ENCODE measurements at places on chromosomes 5 and 9.

- no peak for DNase-seq
These were observed 47.8 kb downstream of the RETREG1 start for GRCh38 chr5:16568875-16569580.

DNA sequence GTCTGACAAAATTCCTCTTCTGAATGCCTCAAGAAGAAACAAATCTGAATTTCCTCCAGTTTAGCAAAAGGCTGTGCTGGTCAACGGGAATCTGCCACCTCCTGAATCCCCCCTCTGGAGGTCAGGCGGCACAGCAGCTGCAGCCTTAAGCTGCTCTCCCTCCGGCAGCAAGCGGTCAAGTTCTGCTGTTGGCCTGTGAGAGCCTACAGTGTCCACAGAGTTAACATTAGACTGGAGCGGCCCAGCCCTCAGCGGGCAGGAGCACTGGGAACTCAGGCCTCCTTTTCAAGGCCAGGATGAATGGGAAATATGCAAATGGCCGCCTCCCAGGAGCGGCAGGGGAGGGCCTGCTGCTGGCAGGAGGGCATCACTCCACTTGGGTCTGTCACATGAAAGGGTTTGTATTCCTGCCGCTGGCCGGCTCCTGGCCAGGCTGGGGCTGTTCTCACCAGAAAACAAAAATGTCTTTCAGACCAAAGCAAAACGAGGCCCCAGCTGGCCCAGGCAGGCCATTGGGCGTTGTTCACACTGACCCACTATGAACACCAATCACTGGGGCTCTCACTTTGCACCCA is 8.2 kb downstream of the ACSL6 start:
- no peak for DNase-seq

DNA sequence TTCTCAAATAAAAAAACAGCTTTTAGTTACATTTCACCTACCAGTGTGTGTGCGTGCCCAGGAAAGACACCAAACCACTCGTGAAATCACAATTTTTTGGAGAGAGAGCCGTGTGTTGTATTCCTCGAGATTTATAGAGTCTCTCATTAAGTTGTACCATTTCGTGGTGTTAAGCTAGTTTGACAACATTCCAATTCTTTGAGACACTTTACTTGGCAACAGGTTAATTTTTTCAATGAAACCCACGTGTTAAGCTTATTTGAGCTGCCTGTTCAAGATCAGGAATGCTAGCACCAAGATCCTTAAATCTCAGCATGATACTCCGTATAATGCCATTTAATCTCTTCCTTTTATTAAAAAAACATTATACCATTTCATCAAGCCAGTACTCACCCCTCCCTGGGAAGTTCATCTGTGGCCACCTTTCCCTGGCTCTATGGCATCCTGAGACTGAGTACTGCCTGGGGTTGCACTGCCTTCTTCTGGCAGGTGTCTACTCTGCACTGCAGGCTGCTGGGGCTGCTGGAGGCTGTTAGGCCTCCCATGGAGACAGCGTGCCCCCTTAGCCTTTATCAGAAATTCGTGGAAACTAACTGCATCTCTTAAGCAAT is 143.7 kb downstream of the ARHGAP26 start:
- no peak for DNase-seq

- DNase-seq: no peak
These were observed 7.8 kb downstream of the ZFR start for GRCh38 chr5:32436553-32437242.

DNA sequence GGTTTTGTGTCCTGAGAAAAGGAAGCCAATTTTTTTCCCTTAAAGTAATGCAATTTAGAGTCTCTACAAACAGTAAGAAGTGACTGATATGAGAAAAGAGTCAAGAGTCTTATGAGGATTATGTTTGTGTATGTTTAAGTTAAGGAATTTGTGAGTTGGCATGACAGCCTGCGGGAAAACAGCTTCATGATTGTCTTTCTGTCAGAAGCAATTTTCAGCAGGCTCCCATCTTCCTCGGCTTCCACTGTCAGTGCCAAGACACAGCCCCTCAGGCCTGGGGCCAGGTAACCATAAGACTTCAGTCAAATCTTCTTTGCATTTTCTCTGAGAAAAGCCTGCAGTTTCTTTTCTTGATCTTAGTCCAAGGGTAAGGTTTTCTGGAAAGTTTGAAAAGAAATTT is 17.0 kb upstream of the SELENOP start:
- no peak for DNase-seq

- no peak for DNase-seq
These were observed 164.3 kb upstream of the CLINT1 start for GRCh38 chr5:158023266-158023665.

GRCh38 chr5:36253575-36253974 is 11.8 kb upstream of the NADK2 start:
- no peak for DNase-seq

- no peak for DNase-seq
These were observed 88.0 kb downstream of the ADAMTS2 start for GRCh38 chr5:179257176-179257682.

DNA sequence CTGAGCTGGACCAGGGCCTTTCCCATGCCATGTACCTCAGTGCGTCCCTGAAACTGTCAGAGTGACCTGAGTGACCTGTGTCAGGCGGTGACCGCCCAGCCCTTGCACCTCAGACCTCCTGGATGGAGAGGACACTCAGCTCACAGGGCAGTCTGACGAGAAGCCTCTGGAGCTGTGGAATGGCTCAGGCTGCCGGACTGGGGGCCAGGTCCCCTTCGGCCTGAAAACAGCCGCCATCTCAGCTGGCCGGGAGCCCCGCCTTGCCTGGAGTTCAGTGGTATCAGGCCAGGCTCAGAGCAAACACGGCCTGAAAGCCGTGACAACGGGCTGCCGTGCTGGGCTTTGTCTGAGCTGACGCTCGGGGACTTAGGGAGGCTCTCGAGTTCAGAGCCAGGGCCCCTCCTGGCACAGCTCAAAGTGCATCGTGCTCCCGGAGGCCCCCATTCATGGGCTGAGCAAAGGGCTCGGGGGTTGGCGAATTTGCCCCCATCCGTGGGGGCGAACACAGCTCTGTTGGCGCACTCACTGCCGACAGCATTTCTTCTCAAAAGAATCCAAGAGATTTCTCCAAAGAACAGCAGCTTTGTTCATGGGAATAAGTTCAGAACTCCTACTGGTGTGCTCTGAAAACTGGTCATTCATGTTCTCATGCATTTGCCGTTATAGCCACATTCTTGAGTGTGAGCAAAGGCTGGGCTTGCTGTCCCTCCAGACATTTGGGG is 8.4 kb upstream of the SLC9A3 start:
- no peak for DNase-seq

GRCh38 chr9:3342159-3342777 is 183.5 kb downstream of the RFX3 start:
- no peak for DNase-seq

- DNase-seq: no peak
These were observed 732 bp upstream of the MCIDAS start for GRCh38 chr5:55227664-55228430.

- DNase-seq: no peak
These were observed 281.6 kb downstream of the PBX3 start for GRCh38 chr9:126028746-126029145.

DNA sequence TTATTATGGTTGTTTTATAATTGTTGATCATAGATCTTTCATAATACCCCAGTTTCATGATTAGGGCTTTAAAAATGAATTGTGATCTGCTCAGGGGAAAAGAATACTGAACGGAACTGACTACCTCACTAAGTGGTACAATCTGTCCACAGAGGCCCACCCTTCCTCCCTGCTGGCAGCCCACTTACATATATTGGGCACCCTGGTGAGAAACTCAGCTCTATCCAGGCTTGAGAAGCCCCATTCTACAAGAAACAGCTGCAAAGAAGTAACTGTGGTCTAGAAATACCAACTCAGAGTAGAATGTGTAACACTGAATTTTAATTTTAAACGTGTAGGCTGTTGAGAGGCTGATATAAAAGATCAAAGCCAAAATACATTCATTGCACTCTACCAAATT is 46.9 kb downstream of the TSSK1B start:
- no peak for DNase-seq

DNA sequence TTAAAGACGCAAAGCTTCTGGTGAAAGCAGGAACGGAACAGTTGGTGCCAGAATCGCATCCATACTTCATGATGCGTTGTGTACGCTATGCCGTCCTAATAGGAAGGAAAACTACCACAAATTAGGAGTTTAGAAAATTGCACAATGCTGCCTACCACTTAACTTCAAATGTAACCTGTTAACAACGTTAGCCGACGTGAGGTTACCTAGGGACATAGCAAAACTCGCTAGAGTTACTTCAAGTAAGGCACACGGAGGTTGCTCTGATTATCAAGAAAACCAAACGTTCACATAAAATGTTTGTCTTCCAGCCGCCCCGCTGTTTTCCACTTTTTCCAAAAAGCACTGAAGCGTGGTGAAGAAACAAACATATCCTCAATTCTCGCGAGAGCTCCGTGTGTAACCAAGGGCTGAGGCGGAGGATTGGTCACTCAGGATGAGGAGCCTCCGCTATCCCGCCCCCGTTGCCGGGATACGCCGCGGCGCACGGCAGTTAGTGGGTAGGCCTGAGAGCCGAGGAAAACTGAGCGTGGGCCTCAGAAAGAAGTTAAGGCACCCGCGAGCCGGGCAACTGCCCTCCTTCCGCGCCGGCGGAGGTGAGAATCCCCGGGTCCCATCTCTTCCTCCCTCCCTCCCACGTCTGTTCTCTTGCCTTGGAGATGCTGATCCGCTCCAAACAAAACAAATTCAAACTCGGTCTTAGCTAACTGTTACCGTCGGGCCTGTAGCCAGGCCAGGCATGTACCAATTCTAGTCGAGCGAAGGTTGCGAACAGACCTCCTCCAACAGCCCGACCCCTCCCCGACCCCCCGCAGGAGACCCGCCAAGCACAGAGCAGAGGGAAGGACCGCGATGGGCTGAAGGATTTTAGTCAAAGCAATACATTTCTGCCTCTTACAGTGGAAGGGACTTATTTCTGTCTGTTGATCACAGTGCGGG is at the start of gene IFT74:
IFT74 (plus strand) TSS at position 492 of the 939 bp plus-strand sequence. CDS start 5,556 bp downstream, outside the sequence.
- DNase-seq: peak; percentile 95

DNA sequence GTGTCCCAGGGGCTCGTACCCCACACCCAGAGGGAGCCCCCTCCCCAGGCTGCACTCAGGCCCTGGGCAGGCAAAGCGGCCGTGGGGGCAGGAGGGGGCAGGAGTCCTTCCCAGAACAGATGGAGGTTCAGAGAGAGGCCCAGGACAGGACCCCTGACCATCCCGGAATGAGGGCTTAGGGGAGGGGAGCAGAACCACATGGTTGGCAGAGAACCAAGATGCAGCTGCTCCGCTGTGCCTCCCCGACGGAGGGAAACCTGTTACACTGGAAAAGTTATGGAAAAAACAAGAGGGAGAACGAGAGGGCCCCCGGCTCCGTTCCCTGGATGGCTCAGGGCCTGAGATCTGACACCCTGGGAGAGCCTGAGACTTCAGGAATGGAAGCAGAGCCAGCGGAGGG is 22.7 kb downstream of the SLC12A7 start:
- DNase-seq: no peak

DNA sequence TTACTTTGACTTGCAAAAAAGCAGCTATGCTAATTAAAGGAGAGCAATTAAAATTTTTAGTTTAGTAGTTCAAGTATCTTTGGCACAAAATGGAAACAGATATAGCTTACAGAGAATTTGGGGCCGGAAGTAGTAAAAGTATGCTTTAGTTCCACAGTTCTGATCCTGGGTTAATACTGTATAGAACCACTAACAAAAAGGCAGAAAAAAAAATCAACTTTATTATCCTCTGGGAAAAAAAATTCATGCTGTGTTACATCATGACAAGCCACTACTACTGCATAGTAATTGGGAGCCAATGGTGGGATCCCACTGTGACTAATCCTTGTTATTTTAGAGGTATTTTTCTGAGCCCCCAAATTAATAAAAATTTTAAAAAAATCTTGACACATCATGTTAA is 246.8 kb upstream of the PRDM9 start:
- DNase-seq: no peak

DNA sequence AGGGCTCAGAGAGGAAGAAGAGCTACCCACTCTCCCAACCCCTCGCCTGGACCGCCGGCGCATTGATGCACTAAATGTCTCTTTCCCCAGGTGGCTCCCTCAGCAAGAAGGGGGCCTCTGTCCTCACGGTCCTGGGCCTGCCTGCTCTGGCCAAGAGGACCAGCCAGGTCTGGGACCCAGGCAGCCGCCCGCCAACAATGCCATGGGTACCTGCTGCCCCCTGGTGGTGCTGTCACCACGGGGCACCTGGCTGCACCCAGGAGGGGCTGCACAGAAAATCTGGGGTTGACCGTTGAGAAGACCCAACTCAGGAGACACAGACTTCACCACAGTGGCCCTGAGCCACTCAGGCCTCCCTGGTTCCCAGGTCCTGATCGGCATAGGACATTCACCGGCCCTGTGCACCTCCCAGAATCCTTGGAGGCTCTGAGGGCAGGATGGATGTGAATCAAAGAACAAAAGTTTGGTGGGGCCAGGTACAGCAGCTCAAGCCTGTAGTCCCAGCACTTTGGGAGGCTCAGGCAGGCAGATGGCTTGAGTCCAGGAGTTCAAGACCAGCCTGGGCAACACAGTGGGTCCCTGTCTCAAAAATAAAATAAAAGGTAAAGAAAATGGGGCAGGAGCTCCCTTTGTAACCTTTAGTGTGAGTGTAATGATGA is 2.4 kb upstream of the VAV2 start:
- no peak for DNase-seq

GRCh38 chr9:85014292-85014691 is 344.8 kb downstream of the NTRK2 start:
- no peak for DNase-seq

DNA sequence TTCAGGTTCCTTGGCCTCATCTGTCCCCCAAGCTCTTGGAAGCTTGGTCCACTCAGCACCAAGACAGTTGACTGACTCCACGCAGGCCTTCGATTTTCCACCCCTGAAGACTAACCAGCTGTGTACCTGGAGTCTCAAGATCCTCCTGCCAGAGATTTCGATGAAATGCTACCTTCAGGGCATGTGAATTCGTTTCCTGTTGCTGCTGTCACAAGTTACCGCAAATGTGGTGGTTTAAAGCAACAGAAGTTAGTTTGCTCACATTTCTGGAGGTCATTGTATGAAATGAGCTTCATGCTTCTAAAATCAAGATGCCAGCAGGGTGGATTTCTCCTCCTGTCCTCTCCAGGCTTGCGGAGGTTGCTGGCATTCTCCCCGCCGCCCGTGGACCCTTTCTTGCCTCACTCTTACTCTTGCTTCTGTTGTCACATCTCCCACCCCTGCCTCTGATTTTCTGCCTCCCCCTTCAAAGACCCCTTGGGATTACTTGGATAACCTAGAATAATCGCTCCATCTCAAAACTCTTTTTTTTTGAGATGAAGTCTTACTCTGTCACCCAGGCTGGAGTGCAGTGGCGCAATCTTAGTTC is 27.6 kb upstream of the RETREG1 start:
- no peak for DNase-seq

DNA sequence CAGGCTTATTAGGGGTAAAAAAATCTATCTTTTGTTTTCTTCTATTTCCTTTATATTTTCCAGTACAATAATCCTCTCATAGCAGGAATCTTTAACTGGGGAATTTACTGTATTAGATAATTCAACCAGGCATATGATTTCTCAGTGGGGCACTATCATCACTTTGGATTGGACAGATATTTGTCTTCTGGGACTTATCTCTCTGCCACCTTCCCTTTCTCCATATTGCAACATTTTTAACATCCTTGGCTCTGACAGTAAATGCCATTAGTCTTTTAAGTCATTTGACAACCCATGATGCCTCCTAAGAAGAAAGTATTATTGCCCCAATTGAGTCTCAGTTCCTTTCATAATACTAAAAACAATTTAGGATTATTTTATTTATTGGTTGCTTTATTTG is 304.1 kb downstream of the FGF10 start:
- no peak for DNase-seq

- DNase-seq: no peak
These were observed 176.6 kb downstream of the DMRTA1 start for GRCh38 chr9:22623236-22623635.

- no peak for DNase-seq
These were observed 10.8 kb downstream of the KLF9 start for GRCh38 chr9:70403618-70404025.
